Breast epithelium (tissue), 4 donors: ENCODE measurements at places on chromosomes 3 and 15. TPM values are rescaled to one million over a fixed set of nuclear protein-coding genes. Genes with fewer than 3 reads are reported as not detected.

The EPHA6 gene
- total RNA-seq = 1.2 TPM

The SPSB4 gene
- total RNA-seq = not detected

The EIF4E3 gene
- 16.1 TPM for total RNA-seq

- no peak for DNase-seq
- H3K4me3 ChIP-seq = no peak overlapping the region
- H3K27me3 ChIP-seq = no peaks in the 10 kb centered on the region
- no peak overlapping the region for H3K27ac ChIP-seq
- H3K36me3 ChIP-seq = no peaks in the 10 kb centered on the region
These were observed 166.6 kb upstream of the PDZRN3 start for GRCh38 chr3:73791356-73791755.

The LCTL gene
- total RNA-seq = not detected

The CHL1 gene
- total RNA-seq = 49.8 TPM

The GOLGA8R gene
- 4.5 TPM for total RNA-seq

The CPN2 gene
- total RNA-seq = 0.16 TPM

GRCh38 chr3:49703956-49704355, 14.6 kb downstream of the RNF123 start:
- no peak overlapping the region for H3K27ac ChIP-seq
- H3K27me3 ChIP-seq = no peaks in the 10 kb centered on the region
- no peak overlapping the region for H3K4me3 ChIP-seq
- no peak for DNase-seq
- H3K36me3 ChIP-seq = no peaks in the 10 kb centered on the region
- no peaks in the 10 kb centered on the region for H3K4me1 ChIP-seq

- no peaks in the 10 kb centered on the region for H3K27me3 ChIP-seq
- H3K4me1 ChIP-seq = no peaks in the 10 kb centered on the region
- H3K4me3 ChIP-seq = no peak overlapping the region
- no peak overlapping the region for H3K27ac ChIP-seq
- H3K36me3 ChIP-seq = no peaks in the 10 kb centered on the region
These were observed 12.6 kb downstream of the ANP32A start for GRCh38 chr15:68808091-68808490.

DNA sequence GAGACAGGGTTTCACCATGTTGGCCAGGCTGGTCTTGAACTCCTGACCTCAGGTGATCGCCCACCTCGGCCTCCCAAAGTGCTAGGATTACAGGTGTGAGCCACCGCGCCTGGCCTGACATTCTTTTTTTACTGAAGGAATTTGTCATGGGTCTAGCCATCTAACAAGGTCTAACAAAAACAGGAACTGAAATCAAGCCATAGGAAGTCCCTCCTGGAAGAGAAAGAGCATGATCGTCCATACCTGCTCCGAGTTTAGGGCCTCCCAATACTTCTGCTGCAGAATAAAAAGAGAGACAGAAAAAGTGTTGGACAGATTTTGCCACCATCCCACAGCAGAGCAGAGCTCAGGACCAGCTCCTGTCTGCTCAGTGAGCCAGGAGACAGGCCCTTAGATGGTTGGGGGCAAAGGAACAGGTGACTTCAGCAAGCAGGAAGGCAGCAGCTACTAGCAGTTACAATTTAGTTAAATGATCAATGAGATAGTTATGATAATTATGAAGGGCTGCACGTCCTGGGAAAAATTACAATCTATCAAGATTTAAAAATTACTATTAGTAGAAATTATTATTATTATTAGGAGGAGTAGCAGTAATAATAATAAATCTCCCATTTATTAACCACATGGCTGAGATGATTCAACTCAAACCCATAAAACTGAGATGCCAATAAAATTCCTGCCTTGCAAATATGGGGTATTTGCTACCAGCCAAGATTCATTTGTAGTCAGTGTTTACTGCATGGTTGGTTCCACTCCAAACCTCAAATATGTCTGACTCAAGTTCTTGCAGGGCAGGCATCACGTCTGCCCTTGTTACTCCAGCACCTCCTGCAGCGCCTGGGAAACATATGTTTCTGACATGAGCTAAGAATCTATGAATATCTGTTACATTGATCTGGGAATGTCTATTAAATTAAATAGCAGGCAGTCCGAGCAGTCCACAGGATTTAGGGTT, 40.1 kb downstream of the TMEM44 start:
- DNase-seq = peak; percentile 79

DNA sequence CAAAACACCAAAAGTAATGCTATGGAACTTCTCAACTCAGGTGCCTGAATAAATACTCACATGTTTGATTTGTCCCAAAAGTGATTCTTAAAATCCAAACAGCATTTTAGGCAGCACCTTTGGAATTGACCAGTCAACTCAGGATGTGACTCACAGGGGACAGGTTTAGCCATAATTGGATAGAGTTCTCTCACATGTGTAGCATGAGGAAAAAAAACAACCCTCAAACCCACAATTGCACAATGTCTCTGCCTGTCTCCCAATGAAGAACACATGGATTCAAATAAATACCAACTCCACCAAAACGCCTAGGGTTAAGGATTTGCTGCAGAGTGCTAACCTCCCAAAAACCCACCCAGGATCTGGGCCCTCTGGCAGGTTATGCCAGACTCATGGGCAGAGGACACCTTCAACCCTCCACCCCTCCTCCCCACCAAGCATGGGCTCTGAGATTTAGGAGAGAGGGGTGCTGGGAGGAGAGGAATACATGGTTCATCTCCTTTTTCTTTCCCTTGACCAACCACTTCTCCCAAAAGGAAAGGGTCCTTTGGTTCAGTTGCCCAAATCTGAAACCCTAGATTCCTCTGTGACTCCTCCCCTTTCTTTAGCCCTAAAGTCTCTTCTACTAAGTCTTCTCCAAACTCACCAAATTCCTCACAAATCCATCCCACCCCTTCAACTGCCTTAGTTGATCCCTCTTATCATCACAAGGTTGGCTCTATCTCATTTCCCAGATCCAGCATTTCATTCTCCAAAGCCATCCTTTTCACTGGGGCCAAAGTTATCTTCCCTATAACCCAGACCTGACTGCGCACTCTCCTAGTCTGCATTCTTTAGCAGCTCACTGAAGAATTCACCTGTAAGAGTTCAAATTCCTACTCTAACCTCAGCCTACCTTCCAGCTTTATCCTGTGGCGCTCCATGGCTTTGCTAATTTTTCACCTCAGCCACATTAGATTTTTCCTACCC, 7.7 kb downstream of the RYK start:
- H3K4me1 ChIP-seq = peaks cover 11% of the 10 kb centered on the region
- no peaks in the 10 kb centered on the region for H3K36me3 ChIP-seq
- peak overlapping the region; percentile 85 for H3K27ac ChIP-seq
- H3K4me3 ChIP-seq = no peak overlapping the region

DNA sequence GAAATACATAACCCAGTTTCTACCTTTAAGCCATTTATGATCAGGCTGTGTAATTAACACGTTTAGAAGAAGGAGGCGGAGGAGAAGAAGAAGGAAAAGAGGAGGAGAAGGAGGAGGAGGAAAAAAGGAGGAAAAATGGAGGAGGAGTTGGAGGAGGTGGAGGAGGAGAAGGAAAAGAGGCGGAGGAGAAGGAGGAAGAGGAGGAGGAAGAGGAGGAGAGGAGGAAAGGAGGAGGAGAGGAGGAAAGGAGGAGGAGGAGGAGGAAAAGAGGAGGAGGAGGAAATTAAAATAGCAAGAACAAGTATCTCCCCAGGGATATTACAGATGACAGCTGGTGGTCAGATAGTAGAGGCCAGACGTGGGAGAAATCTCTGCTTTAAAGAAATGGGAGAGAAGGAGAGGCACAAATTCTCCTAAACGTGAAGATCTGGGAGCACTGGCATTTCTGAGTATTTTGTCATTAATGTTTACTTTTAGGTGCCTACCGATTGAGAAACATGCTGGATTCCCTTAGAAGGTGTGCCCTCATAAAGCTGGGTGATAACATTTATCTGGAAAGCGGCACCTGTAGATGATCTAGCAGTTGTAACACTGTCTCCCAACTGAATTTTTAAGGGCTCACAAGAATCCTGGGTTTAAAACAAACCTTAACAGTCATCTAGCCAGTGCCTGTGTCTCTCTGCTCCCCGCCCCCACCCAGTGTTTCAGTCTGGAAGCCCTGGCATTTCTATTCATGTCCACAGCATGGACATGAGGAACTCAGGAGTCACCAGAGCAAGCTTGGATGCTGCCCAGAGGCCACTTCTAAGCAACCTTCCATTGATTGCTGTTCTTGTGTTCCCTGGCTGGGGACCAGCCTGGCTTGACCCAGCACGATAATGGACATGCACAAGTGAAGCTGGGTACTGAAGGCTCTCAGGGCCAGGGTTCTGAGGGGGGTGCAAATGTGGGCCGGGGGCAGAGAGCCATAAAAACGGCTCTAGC, 75.2 kb downstream of the CHRNA7 start:
- no peaks in the 10 kb centered on the region for H3K4me1 ChIP-seq
- DNase-seq = no peak
- H3K4me3 ChIP-seq = no peak overlapping the region
- H3K27me3 ChIP-seq = no peaks in the 10 kb centered on the region
